Stimulated activated CD4-positive, alpha-beta T cell treated with anti-CD3 and anti-CD28 coated beads, Interleukin-1b, Interleukin-23, amount 100 ng/mL, for 48 hours (primary cell): ENCODE measurements at places on chromosomes 5 and 9.

DNA sequence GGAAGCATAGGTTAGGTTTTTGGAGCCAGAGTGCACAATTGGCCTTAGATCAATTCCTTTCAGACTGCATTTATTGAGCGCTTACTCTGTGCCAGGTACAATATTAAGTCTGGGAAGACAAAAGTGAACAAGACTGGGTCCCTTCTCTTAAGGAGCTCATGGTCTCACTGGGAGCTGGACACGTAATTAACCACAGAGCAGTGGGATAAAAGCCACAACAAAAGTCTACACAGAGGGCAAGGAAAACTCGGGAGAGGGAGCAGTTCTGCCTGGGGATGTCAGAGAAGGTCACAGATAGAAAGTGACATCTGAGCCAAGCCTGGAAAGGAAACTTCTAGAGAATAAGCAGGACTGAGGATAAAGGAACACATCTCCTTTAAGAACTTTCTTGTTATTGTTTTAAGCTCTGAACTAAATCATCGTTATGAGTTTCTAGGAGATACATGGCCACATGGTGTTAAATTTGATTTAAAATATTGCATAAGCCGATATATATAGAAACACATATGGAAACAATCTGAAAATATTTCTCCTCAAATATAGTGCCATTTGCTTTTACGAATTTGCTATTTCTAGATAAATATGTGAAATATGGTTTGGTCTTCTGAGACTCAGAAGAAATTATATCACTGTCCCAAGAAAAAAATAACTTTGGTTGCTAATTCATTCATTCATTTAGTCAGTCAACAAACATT is 40.1 kb upstream of the PDE8B start:
- DNase-seq: no peak

DNA sequence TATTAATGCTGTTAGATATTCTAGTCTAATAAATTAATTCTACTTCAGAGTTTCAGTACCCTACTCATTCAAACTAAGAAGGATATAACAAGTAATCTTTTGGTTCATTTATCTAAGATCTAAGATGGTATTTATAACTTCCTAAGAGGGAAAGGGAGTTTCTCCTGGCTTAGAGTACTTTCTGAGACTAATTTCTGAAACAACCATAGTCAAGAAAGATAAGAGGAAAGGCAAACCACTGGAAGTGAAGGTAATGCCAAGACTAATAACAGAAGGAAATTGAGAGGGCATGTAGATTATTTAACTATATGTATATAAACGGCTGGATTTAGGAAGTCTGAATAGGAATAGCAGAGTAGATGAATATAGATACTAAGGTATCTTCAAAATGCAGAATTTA is 112.4 kb upstream of the ACOT12 start:
- DNase-seq: no peak

DNA sequence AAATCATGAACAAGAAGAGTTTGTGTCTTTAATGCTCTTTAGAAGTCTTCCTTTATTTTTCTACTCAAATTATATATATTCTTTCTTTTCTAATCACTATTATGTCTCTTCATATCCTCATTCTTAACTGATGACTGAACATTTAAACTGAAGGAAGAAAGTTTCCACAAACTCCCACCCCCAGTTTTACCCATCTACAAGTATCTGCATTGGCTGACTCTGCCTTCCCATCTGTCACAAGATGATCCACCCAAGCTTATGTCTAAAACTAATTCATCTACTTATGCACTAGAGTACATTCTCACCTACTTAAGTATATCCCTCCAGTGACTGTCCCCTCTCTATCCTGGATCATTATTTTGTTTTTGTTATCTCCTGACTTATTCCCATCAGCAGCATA is 344.5 kb downstream of the PRR16 start:
- DNase-seq: no peak

- DNase-seq: peak; percentile 40
Measured at GRCh38 chr5:140042643-140043507, at the start of gene NRG2. Gene NRG2 (minus strand): TSS chr5:140043299.

DNA sequence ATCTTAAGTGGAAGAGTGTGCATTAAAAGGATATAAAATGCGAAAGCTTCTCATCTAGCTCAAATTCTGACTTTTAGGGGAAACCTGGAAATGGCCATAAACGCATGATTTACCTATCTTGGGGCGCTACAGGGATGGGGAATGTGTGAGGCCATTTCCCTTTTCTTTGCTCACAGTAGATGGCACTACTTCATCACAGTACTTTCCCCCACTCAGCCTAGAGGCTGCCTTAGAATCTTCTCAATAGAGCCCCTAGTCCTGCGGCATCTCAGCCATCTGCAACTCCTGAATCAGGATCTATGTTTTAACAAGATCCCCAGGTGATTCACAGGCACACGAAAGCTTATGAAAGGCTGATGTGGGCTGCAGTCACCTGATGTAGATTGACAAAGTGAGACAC is 110.8 kb downstream of the LHFPL2 start:
- DNase-seq: no peak

DNA sequence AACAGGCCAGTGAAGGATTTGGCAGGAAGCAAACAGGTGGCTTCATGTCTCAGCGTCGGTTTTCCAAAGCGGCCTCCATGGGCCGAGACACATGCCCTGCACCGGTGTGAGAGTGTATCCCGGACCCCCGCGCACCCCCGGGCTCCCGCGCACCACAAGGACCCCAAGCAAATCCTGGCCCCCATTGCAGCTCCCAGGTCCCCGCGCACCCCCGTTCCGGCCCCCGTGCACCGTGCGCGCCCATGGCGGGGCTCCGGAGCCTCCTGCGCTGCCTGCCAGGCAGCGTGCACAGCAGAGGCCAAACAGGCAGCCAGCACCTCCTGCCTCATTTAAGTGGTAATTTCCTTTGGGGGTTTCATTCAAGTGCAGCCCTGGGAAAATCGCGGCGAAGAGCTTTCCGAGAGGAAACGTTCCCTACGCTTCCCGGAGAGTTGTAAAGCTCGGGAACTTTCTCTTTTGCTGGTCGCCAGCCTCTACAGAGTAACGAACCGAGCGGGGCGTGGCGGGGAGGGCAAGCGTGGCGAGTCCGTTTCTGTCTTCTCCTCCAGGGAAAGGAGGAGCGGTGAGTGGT is 145.5 kb upstream of the SLC24A2 start:
- DNase-seq: no peak
